Hepatic stellate cell (primary cell): ENCODE measurements at places on chromosomes 2 and 18.
A peak's percentile ranks its signal among the peaks of the same experiment; 100 is the strongest.

- no peak for DNase-seq
Measured at GRCh38 chr2:9374071-9374730, 49.1 kb downstream of the ITGB1BP1 start.

DNA sequence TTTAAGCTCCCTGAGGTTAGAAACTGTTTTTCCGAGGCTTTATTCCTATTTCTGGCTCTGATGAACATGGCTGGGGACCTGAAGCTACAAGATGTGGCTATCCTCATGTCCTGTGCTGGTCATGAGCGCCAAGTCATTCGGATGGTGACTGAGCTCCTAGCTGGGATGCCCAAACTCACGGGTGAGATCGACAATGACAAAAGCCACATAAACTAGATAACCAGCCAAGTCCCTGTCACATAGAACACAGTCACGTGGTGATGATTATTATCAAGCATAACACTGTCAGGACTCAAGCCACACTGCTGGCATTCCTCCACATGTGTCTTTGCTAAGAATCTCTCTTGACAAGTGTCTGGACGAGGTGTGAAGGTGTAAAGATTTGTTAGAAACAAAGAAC, 274.9 kb downstream of the CLIP4 start:
- DNase-seq, result no peak

DNA sequence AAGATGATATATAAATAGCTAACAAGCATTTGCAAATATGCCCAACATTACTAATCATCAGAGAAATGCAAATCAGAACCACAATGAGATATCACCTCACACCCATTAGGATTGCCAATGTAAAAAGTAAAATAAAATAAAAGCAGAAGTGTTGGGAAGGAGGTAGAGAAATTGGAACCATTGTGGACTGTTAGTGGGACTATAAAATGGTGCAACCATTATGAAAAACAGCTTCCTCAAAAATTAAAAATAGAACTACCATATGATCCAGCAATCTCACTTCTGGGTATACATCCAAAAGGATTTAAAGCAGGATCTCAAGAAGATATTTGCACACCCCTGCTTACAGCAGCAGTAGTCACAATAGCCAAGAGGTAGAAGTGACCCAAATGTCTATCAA, 99.8 kb upstream of the DAPL1 start:
- DNase-seq, result no peak

GRCh38 chr18:52236131-52236530, 103.9 kb upstream of the DCC start:
- no peak for DNase-seq

DNA sequence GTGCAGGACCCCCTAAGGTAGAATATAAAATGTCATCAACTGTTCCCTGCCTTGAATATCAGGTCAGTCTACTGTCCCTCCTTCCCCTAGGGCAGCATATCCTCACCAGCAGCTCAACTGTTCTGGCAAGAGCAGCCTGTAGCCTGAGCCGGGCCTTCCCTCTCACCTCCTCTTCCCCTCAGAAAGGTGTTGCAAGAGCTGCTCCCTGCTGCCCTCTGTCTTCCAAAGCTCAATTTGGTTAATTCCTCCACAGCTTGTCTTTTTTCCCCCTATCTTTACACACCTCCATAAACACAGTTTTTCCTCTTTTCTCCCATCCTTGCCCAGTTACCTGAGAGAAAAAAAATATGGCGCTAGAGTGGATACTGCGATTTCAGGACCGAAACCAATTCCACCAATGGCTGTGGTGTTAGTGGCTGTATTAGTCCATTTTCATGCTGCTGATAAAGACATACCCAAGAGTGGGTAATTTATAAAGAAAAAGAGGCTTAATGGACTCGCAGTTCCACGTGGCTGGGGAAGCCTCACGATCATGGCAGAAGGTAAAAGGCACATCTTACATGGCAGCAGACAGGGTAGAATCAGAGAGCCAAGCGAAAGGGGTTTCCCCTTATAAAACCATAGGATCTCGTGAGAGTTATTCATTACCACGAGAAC, 184.7 kb downstream of the MREG start:
- peak; percentile 20 for DNase-seq

DNA sequence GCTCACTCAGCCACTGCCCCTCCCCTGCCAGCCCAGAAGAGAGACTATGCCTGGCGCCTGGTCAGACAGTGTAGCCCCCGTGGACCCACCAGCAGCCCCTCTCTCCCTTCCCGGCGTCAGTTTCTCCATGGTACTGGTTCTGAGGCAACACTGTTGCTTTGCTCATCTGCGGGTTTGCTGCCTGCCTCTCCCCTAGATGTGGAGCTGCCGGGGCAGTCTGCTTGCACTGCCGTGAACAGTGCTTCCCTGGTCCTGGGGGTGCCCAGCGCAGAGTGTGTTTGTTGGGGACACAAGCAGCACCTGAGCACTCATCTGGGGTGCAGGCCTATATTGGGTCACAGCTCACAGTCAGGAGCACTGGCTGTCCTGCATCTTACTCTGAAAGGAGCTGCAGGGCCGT, 309.9 kb downstream of the NDUFA10 start:
- DNase-seq, result no peak

DNA sequence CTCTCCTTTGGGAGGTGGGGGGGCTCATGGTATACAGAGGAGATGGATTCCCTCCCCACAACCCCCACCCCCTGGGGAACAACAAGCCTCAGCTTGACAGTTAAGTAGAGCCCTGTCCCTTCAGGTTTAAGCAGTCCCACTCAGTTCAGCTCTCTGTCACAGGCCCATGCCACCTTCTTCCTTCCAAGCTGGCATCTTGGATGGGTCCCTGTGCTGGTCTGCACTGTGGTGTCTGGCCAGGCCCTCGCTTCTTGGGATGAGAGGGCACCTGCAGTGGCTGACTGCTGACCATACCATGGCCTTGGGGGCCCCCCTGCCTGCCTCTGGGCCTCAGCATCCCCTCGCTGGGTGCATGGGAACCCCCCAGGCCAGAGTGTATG, 20.4 kb upstream of the GPR17 start:
- no peak for DNase-seq

DNA sequence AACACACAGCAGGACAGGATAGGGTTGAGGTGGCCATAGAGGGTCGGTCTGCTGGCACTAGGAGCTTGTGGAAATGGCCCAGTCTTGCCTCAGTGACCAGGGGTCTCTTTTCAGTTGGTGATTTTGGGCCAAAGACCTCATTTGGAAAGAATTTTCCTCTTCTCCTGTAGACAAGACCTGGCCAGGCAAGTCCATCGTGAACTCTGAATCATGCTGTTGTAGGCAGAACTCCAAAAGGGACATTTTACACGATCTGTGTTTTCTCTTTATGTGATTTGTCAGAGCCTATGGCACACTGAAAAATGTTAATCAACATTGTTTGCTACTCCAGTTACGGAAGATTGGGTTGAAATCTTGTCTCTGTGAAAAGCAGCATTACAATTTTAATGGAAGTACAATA, 126.1 kb upstream of the PXDN start:
- no peak for DNase-seq

- DNase-seq, result no peak
Measured at GRCh38 chr2:237882510-237883481, 23.4 kb downstream of the RAMP1 start.

DNA sequence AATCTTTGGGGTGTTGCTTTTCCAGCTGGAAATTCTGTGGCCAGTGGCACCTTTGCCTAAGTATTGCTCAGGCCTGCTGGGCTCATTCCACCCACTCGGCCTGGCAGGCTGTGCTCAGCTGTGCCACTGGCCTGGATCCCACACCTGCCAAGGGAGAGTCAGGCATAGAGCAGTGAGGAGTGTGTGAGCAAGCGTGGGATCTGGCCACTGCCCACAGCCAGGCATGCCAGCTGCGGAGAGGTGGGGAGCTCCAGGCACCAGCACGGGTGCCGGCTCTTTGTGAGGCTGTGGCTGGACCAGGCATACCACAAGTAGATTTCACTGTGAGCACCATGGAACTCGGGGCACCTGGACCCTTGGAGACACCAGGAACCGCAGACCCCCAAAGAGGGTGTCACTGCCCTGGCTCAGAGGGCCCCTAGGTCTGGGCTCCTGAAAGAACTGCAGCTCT, 118.1 kb upstream of the MAP2 start:
- no peak for DNase-seq

DNA sequence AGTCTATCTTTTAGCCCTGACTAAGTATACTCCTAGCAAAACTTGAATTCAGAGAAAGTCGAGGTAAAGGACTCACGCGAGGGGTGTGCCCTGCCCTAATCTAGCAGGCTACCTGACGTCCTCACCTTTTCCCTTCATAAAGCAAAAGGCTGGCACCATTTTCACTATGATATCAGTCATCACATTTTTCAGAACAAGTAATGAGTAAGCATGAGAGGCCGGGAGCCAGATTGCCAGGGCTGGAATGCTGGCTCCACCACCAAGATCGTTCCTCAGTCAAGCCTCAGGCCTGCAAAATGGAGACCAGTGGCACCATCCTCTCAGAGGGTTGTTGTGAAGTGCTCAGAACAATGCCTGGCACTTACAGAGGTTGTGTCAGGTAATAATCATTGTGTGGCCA, 18.7 kb upstream of the NCKAP5 start:
- DNase-seq, result no peak

DNA sequence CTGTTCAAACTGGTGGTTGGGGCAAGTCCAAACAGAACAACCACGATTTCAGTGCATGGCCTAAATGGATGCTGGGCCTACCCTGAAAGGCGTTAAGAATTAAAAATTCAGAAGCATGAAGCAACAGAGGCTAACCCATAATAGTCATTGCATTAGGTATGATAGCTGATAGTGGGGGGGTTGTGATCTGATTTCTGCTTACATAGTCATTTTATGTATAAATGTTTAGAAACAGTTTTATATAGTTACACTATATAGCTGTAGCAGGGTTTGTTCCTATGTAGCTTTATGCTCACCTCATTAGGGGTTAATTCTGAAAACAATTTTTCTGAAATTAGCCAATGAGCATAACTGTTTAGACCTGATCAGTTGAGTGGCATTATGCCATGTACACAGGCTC, 9.6 kb downstream of the TAF1B start:
- DNase-seq, result no peak

GRCh38 chr2:55147531-55147930, 84.6 kb downstream of the CLHC1 start:
- no peak for DNase-seq

GRCh38 chr18:63511285-63511684, 30.9 kb upstream of the SERPINB12 start:
- DNase-seq, result peak; percentile 21

GRCh38 chr18:65936678-65937077, 185.9 kb downstream of the CDH7 start:
- no peak for DNase-seq

GRCh38 chr2:172834881-172835280, 99.2 kb downstream of the RAPGEF4 start:
- DNase-seq, result no peak

DNA sequence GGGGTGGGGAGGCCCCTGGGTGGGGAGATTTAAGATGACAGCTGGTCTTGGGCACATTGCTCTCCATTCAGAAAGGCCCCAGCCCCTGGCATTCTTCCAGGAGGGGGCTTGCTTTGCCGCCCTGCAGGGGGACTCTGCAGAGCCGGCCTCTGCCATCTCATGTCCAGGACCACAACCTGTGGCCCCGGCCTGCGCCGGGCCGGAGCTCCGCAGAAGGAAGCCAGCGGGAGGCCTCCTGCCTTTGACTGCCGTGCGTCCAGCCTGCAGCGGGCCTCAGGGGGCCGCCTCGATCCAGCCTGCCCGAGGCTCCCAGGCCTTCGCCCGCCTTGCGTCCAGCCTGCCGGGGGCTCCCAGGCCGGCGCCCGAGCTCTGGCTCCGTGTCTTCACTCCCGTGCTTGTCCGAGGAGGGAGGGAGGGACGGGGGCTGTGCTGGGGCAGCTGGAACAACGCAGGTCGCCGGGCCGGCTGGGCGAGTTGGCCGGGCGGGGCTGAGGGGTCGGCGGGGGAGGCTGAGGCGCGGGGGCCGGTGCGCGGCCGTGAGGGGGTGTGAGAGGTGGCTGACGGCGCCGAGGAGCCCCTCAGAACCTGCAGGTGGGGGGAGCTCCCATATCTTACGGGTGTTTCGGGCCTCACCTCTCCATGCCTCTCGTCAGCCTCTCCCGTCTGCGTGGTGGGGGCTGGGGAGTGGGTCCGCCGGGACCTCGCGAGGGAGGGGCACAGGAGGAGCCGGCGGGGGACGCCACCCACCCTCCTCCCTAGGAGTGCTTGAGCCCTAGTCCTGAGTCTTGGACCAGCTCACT, 20.4 kb downstream of the GPC1 start:
- DNase-seq, result no peak
